ENCODE measurements at places on chromosomes 1 and 21. TPM values are rescaled to one million over a fixed set of nuclear protein-coding genes. Genes with fewer than 3 reads are reported as not detected.

The LGR6 gene
- total RNA-seq: not detected

The DMBX1 gene
- total RNA-seq: not detected

The ZMPSTE24 gene
- 46.5 TPM for total RNA-seq

The ATXN7L2 gene
- 2.1 TPM for total RNA-seq

The CCDC27 gene
- total RNA-seq: not detected

The GBP6 gene
- 0.17 TPM for total RNA-seq

The TBX19 gene
- total RNA-seq: 0.63 TPM

The FCN3 gene
- total RNA-seq: not detected

The KCNA3 gene
- total RNA-seq: 0.16 TPM

Data from bronchial smooth muscle cell (primary cell).